Activated CD4-positive, alpha-beta T cell treated with anti-CD3 and anti-CD28 coated beads, Interleukin-2, amount 50 U/mL, for 4 hours (primary cell): ENCODE measurements at places on chromosomes 16 and 17.

DNA sequence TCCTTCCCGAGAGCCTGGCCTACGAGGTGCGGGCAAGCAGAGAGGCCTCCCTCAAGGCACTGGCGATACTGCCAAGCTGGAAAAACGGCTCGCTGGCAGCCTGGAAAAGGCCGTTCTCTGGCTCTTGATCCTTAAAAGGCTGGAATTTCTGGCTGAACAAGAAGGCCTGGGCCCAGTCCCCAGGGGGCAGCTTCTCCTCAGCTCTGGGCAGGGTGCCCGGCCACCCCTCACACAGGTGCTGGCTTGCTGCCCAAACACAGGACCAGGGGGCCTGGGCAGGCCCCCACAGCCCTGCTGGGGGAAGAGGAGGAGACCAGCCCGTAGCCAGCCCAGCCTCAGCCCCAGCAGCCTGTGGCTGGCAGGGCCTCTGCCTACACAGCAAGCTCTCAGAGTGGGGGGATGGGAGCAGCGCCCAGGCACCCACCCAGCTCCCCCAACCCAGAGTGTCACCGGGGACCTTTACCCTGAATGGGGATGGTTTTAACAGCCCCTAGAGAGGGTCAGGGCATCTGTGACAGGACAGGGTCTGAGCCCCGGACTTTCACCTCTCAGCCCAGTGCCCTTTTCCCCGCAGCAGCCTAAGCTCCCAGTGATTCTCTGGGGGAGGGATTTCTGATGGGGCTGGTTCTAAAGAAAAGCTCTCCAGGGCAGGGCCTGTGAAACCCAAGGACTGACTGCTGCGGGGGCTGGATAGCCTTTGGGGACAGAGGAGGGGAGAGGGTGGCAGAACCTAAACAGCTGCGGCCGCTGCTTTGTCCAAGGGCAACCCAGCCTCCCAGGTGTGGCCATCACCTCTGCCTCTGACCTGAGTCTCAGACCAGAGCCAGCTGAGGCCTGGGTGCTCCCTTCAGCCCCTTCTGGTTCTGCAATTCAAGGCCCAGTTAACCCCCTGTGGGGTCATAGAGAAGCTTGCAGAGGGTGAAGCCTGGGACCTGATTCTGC lies 38.6 kb upstream of the TOB1 start:
- DNase-seq = no peak

DNA sequence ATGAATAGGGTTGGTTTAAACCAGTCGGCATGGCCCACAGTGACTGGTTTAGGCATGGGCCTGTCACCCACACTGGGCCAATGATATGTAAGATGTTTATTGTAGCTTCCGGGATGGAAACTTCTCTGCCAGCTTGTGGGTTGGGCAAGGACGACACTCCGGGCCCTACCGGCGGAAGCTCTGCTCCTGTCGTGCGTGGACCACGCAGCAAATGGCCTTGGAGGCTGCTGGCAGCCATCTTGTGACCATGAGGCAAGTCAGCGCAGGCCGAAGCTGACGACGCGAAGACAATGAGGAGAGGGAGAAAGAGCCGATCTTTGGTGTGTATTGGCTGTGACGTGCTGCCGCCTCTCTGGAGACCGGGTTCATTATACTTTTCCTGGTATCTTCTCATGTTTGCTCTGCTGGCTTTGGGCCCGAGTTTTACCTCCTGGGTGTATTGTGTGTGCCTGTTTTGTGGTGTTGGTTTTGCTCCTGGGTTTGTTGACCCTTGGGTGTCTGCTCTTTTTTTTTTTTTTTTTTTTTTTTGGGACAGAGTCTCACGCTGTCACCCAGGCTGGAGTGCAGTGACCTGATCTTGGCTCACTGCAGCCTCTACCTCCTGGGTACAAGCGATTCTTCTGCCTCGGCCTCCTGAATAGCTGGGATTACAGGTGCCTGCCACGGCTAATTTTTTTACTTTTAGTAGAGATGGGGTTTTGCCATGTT lies 15.4 kb downstream of the SLC25A10 start:
- no peak for DNase-seq

GRCh38 chr17:63845509-63845908 lies 3.0 kb upstream of the SMARCD2 start:
- no peak for DNase-seq

DNA sequence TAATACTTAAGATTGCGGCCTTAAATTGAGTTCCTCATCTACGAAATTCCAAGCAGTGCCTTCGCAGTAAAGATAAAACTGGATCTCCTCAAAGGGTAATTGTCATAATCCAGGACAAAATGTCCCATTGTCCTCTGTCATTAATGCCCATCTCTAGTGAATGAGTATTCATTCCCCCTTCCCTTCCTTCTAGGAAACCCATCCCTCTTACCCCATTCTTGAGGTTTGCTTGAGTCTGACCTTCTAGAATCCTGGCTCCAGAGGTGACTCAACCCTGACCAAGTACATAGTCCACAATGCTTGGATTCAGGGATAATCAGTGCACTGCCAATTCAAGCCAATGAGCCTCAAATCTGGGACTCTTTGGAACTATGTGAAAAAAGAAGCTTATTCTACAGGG lies 47.0 kb upstream of the MAF start:
- DNase-seq = no peak

DNA sequence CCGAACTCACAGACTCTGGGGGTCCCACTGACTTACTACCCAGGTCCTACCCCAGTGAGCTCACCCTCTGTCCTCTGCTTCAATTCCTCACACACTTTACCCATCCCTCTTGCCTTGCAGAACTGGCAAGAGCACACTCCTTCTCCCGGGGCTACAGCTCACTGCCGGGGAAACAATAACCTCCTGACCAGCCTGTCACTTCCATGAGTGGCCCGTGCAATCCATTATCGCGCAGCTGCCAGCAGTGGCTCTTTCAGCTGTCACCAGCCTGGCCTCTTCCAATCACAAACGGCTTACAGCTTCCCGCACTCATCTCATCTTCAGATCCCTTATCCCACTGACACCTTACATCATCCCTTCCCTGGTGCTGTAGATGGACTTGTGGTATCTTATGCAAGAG lies 79.5 kb downstream of the CPPED1 start:
- DNase-seq = no peak
